NCI-H69 (cell line): ENCODE measurements at places on chromosomes 16 and 17.
A peak's percentile ranks its signal among the peaks of the same experiment; 100 is the strongest.

- no peak for DNase-seq
These were observed 351.7 kb downstream of the FOXL1 start for GRCh38 chr16:86930001-86930400.

DNA sequence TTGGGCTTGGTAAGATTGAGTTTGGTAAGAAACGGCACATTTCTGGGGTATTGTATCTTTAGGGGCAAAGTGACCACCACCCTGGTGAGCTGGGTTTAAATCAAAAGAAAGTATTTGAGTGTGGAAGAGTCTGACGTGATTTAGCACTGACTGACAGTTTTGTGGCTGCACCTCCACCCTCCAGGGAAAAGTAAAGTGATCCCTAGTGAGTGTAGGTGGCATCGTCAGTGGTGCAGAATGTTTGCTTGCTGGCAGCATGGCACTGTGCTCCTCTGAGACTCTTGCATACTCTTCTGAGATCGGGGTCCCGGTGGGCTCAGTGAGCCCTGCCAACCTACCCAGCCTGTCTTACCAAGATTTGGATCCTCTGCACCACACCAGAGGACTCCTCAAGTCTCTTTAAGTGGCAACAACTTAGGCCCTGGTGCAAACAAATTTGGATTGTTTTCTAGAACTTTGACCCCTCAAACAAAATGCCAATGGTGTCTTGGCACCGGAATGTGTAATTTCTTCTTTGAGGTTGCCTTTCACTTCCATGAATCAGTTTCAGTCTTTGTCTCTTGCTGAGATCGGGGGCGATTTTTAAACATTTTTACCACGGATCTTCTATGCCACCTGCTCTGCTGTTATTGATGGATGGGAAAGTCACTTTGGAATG, 2.8 kb downstream of the PRKCB start:
- peak; percentile 41 for DNase-seq

DNA sequence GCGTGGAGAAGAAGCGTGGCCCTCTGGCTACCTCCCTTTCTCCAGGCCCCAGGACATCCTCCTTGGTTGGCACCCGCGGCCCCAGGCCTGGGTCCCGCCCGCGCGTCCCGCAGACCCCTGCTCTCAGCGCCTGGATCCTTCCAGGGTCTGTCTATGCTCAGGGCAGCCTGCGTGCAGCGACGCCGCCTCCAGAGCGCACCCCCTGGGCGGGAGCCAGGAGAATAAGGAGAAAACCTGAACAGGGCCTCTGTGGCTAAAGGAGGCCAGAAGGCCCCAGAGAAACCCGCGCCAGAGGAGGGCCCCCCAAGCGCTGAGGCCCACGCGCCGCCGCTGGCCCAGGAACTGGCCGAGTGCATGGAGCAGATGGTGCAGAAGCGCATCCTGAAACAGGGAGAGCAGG, 40.4 kb upstream of the DNAJA2 start:
- DNase-seq, result no peak

DNA sequence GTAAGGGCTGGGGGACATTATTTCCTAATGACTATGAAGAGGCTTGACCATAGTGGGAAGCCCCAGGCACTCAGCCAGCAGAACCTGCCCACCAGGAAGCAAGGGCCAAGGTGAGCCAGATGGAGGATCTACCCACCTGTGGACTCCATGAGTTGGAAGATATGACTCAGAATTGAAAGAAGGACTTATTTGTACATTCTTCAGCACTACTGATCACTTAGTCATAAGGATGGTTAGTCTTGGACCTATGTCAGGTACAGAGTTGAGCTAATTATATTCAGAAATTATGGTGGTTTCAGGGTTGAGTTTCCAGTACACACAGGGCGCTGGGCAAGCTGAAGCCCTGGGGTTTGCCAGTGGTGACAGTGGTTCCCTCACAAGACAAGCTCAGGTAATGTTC, 24.0 kb upstream of the GRIN2A start:
- DNase-seq, result no peak

- DNase-seq, result peak; percentile 99
These were observed 46.9 kb downstream of the TUBD1 start for GRCh38 chr17:59845595-59846393.

GRCh38 chr16:72677662-72678447, 370.1 kb downstream of the ZFHX3 start:
- no peak for DNase-seq

DNA sequence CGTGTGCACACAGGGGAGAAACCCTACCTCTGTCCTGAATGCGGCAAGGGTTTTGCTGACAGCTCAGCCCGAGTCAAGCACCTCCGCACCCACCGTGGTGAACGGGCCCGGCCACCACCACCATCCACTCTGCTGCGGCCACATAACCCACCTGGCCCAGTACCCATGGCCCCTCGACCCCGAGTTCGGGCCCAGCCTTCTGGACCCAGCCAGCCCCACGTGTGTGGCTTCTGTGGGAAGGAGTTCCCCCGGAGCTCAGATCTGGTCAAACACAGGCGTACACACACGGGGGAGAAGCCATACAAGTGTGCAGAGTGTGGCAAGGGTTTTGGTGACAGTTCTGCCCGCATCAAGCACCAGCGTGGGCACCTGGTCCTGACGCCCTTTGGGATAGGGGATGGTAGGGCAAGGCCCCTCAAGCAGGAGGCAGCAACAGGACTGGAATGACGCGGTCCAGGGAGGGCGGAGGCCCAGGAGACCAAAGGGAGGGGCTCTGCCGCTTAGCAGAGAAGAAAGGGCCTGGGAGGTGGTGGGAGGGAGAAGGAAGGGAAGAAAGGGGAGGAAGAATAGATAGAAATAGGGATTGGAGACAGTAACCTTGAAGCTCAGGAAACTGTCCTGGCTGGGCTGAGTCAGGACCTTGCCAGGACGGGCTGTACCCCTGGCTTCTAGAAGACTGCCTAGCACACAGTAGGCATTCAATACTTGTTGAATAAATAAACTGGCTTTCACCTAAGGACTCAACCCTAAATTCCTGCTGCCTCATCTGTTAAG, 3.6 kb downstream of the ZNF48 start:
- DNase-seq, result no peak

DNA sequence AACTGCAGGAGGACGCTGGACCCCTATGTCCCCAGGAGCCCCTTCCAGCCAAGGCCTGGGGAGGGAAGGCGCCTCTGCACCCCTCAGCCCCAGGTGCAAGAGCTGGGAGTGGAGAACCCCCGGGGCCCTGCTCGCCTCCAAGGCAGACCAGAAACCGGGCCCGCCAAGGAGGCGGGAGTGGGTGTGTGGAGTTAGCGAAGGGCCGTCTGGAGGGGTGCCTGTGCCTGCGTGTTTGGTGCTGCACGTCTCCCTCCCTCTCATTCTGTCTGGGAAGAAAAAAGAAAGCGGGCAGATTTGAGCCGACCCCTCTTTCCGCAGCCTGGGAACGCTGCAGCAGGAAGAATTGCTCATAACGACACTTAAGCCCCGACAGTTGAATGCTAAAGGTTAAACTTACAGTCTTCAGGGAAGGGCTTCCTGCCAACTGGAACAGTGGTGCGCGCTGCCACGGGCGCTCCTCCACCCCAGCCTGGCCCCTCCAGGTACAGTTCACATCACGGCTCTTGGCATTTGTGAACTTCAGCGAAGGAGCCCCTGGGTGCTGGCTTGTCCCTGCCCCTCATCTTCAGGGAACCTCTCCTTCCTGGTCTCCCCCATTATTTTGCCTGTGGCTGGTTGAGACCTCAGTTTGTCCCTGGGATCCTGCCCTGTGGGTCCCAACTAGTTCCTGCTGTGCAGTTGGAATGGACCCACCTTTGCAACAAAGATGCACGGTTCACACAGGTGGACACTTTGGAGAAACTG, 19.2 kb upstream of the ZFHX3 start:
- DNase-seq, result no peak

DNA sequence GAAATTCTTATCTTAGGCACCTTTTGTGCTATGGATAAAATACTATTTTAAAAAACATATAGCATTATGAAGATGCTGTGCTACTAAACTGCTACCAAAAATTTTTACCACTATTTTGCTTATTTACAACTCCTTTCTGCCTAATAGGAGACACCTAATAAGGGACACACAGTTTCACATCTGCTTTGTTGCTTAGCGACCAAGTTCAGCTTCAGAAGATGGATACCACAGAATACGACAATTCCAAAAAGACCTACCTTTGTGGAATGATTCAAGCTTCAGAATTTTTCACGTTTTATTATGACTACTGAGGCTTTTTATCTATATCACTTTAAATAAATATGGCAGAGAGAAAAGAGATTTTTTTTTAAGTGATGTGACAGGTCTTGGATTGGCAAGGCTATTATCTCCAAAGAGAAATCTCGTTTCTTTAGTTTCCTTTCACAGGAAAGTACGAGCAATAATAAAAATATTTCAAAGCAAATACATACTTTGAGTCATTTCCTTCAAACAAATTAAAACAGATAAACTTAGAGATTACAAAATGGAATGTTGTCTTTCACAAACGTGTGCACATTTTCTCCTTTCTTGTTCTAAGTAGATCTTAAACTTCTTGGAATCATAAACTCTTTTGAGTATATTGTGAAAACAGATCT, 35.4 kb downstream of the SPAG9 start:
- DNase-seq, result no peak

DNA sequence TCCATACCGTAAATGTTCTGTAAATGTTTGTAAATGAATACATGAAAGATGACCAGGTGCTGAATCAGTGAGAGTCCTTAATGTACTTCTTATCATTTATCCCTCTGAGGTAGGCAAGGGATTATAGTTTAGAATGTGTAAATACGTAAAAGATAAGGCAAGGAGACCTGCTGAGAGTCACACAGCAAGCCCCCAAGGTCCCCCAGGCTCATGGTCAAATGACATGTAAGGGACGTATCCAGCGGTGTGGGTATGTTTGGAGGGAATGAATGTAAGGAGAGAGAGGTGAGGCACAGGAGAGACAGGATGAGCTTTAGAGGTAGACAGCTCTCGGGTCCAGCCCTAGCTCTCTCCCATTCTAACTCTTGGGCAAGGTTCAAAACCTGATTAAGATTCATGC, 341.8 kb downstream of the WWOX start:
- no peak for DNase-seq
